Choroid plexus epithelial cell (primary cell): ENCODE measurements at places on chromosomes 13 and 19.

DNA sequence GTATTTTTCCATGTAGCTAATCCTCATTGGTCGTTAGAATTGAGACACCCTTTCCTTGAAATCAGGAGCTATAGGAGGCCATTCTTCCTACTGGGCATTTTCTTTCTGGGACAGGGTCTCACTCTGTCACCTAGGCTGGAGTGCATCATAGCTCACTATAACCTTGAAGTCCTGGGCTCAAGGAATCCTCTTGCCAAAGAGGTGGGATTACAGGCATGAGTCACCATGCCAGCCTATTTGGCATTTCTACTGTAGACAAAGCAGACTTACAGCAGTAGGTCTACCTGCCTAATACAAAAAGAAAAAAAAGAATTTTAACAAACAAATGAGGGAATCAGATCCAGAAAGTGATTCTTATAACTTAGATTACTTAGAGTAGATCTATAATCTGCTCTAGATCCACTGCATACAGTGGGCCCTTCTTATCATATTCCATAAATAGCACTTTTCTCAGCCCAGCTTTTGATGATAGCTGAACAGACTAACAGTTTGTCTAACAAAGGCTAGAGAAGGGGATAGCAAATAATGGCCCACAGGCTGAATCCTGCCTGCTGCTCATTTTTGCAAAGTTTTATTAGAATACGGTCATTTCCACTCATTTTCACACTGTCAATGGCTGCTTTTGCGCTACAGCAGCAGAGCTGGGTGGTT lies 36.7 kb upstream of the USPL1 start:
- DNase-seq, result no peak

DNA sequence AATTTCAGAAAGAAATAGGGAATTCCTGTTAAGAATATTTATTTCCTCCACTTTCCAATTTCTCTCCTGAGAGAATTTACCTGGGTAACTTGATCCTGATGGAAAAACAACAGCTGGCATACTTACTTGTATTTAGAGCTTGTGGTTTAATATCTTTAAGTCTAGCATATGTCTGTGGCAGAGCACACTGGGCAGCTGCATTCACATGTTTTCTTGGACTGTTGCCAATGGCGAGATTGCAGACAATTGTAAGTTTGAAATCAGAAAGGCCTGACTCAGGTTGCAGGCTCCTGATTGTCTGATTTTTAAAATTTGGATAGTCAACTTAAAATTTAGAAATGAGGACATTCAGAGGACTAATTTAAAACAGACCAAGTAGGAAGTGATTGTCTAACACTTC lies 66.9 kb downstream of the NHLRC3 start:
- DNase-seq, result peak; percentile 10

GRCh38 chr19:18967358-18968146 lies 26.5 kb upstream of the HOMER3 start:
- peak; percentile 79 for DNase-seq

DNA sequence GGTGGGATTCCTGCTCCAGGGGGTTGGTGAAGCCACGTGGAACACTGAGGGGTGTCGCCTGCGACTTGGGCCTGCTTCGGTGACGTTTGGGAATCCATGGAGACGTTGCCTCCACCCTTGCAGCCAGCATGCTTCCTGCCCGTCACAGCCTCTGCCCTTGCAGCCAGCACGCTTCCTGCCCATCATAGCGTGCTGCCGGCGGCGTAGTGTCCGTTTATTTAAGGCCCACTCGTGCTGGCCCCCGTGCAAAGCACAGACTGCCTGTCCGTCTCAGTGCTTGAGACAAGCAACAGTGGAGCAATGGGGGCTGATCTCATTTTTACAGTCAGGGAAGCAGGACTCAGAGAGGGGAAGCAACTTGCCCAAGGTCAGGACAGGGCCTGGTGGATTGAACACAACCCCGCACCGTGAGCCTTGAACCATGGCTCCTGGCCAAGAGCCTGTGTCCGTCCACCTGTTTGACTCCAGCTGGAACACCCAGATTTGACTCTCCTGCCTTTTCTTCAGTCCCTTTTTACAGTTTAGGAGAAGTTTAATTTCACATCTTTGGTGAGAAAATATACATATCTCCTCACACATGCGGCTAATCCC lies 149.6 kb downstream of the TEX29 start:
- no peak for DNase-seq

GRCh38 chr13:111206148-111206547 lies 91.0 kb downstream of the ARHGEF7 start:
- DNase-seq, result no peak

DNA sequence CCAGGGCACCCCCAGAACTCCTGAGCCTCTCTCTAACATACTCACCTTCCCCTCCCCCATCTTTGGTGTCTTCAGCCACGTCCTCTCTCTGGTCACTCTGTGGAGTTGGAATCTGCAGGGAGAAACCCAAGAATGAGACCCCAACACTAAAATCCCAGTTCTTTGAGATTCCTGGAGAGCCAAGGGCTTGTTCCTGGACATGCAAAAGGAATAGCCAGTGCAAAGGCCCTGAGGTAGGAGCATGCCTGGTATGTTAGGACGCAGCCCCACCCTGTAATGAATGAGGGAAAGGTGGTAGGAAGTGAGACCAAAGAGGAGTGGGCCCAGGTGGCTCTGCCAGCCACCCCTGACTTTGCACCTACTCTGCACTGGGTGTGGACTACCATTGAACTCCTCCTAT lies 2.4 kb upstream of the LPAR2 start:
- no peak for DNase-seq

DNA sequence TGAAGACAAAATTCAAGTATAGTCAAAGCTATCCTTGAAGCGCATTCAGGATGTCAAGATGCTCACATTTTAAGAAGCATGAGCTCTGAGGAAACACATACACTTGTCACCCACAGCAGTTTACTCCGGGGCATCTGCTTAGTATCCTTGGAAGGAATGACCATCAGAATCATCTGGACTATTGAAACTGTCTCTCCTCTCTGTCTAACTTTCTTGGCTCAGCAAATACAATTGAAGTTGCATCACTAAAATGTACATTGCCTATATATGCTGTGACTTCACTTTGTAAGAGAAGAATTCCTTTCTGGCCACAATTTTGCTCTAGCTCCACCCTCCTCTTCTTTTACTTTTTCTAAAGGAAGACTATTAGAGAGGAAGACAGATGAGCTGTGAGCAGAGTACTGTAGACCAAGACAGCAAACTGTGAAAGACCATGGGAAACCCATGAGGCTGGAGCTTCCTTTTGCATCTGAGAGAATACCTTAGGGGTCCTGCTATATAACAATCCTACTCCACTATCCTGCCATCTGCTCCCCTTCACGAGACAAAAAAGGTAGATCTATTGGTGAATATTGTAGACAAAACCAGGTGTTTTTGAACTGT lies 906.3 kb downstream of the PCDH9 start:
- peak; percentile 9 for DNase-seq

GRCh38 chr13:36986462-36987240 lies 12.5 kb downstream of the ALG5 start:
- peak; percentile 65 for DNase-seq

GRCh38 chr19:57047743-57048142 lies 72.0 kb upstream of the USP29 start:
- no peak for DNase-seq

- DNase-seq, result no peak
These were observed 211.2 kb downstream of the UQCRFS1 start for GRCh38 chr19:29001597-29002245.

DNA sequence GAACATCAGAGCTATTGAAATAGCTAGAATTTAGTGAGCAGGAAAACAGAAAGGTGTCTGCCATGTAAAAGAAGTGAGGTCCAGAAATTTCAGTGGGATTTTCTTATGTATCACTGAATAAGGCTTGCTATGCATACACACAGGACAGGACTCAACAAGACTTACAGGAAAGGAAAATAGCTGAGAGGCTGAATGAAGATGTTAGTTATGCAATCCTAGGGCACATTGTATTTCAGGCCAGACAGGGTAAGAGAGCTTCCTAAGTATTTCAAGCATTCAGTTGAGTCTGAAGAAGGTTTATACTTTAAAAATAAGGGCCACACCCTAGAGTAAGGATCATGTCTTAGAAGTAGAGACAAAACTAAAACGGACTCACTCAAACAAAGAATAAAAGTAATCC lies 419.9 kb upstream of the PRR20A start:
- no peak for DNase-seq

GRCh38 chr13:112828082-112828699 lies 138.4 kb downstream of the ATP11A start:
- DNase-seq, result no peak

GRCh38 chr13:43666403-43666802 lies 120.4 kb downstream of the ENOX1 start:
- no peak for DNase-seq

- DNase-seq, result peak; percentile 23
These were observed 4.1 kb downstream of the TNFSF13B start for GRCh38 chr13:108273429-108274118.

DNA sequence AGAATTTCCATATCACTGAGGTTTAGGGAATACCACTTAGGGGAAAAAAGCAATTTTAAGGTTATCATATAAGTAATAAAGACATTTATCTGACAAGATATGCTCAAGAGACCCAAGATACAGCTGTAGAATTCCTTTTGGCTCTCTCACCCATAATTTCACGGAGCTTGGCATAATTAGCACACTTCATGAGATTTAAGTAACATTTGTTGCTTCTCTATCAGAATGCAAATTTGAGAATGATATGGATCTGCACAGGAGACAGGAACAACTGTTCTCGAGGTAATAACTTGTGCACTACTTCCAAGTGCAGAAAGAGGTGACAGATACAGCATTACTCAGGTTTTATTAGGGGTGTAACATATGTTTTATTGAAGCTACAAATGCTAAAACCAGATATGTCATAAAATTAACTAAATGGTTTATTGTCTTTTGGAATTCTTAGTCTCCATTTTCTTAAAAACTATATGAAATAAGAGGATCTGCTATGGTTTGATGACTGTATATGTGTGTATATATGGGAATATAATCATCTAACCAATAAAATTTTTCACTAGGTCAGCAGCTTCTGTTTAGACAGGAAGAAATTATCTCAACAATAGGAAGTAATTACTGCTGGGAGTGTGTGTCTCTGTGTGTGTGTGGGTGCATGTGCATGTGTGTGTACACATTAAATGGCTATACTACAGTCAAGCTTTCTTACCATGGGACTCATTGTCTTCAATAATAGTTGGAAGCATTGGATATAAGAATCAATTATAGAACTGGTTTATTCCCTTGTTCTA lies 401.3 kb downstream of the PCDH17 start:
- DNase-seq, result no peak

DNA sequence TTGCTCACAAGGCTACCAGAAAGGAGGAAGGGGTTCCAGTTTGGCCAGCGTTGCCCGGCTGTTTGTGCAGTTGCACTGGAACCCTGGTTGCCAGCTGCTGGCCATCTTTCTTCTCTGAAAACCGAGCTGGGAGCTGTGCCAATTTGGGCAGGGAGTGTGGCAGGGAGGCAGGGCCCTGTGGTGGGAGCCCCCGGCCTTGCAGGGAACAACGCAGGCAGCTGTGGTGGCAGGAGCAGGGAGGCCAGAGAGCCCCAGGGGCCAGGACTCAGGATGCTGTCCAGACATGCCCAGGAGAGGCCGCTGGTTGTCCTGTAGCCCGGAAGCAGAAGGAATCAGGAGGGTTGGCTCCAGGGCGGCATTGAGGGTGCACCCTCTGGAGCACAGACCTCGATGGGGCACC lies 4.8 kb downstream of the KMT5C start:
- DNase-seq, result no peak

- no peak for DNase-seq
These were observed 2.1 kb upstream of the PNMA8B start for GRCh38 chr19:46497773-46498172.

GRCh38 chr13:32594157-32594738 lies 8.0 kb downstream of the PDS5B start:
- DNase-seq, result no peak

DNA sequence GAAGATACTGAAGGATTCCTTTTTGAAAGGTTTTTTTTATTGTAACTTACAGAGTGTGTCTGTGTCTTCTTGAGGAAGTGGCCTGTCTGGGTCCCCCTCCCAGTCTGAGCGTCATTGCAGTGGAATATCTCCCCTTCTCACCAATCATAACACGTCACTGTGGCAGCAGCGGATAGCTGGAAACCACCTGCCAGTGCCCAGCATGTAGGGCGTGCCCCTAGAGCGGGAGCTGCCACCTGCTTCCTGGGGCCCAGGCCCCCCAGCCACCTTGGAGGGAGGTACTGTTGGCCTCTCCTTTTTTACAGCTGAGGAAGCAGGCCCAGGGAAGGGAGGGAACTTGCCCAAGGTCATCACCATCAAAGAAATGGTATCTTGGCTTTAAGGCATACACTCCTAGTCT lies 4.6 kb upstream of the DNM2 start:
- no peak for DNase-seq

- peak; percentile 67 for DNase-seq
These were observed 73.0 kb downstream of the COL4A1 start for GRCh38 chr13:110233951-110234280.

DNA sequence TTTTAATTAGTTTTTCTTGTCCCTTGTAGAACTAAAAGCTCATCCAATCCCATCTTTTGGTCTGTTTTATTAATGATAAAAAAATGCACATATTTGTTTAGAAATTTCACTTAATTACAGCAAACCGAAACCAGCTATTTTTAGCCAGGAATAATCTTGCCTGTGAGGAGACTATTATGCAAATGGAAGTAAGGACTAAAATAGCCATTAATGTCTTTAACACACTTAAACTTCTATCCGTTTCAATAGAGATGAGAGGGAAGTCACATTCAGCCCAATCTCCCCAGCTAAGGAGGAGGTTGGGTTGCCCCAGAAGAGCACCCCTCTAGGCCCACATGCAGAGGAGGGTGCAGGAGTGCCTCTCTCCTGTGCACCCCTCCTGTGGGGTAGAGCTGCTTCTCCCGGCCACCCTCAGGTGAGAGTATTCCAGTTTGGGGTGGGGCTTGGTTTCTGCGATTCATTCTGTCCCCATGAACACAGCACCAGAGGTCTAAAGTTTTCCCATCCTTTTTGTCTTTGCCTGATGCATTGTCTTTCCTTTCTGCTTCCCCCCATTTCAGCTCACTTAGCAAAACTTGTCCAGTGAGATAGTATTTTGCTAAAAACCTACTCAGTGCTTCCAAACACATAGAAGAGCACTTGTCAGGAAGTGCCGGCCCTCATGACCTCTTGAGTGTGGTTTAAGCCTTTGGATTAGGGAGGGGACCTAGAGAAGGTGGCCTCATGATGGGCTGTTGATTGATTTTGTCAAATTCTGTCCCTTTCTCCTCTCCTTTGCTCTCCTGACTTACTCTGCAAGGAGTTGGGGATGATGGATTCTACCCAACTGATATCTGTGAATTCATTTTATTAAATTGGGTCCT lies 28.2 kb downstream of the FGF9 start:
- DNase-seq, result no peak

- DNase-seq, result peak; percentile 16
These were observed 16.0 kb downstream of the UPF1 start for GRCh38 chr19:18847549-18848463.

GRCh38 chr13:97386801-97387484 lies 47.0 kb upstream of the RAP2A start:
- DNase-seq, result peak; percentile 25

DNA sequence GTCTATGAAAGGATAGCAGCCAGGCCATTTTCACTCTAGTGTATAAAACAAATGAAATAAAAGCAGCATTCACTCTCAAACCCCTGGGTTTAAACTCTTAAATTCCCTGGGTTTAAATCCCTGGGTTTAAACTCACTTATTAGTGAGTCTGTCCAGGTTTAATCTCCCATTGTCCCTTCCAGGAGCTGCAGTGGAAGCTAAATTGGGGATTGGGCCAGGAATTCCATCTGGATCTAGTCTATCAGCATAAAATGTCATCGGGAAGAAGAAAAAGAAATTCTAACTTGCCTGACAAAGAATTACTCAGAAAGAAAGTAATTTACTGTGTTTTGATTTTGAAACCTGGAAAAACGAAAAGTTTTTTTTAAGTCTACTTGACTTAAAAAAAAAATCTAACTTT lies 54.8 kb downstream of the FRY start:
- no peak for DNase-seq
